ENCODE measurements at places on chromosomes 7 and 10. TPM values are rescaled to one million over a fixed set of nuclear protein-coding genes. Genes with fewer than 3 reads are reported as not detected.

GRCh38 chr7:149257146-149257545 lies 4.8 kb upstream of the ZNF783 start:
- DNase-seq: no peak

DNA sequence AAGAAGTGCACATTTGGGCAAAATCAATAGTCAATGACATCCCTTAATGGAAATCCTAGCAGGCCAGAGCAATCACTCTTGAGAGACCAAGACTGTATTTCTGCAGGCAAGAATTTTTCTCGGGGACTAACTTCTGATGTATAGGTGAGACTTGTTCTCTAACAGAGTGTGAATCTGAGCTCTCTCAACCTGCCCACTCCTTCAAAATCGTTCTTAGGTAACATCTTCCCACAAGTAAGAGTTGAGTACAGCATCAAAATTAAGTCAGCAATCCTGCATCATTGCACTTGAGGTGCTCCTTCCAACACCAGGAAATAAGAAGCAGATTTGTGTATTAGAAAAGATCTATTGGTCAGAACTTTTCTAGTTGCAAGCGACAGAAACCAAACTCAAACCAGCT lies 25.6 kb upstream of the GFRA1 start:
- no peak for DNase-seq

Gene ASB4
- total RNA-seq: not detected

- no peak for DNase-seq
Measured at GRCh38 chr10:5493691-5494090, 5.7 kb downstream of the CALML5 start.

DNA sequence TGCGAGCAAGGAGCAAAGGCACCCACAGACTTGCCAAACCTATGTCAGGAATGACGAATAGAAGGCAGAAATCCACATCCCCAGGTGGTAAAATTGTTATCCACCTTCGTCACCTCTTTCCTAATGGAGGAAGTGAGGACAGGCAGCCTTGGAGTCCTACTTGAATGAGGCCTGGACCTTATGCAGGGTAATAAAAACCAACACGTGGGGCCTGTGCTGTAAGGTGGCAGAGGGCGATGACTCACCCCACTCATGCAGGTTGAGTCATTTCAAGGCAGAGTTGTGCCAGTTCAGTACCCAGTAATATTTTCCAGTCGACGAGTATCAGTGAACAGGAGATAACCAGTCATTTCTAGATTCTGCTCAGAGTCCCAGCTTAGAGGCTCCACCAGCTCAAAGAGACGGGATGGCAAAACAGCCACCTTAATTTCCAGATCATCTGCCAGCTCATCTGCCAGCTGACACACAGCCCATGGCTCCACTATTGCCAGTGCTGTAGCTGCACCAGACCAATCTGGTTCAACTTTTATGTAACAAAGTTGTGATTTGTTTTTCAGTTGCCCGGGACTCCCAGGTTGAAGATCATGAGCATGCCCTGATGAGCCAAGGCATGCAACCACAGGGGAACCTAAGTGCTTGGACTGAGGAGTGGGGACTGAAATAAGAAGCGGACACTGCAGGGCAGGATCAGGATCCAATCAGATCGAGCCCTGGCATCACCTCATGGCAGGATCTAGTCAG lies 176.2 kb upstream of the ITGB1 start:
- no peak for DNase-seq

GRCh38 chr10:10313149-10313835 lies 704.4 kb upstream of the CELF2 start:
- DNase-seq: no peak

- DNase-seq: no peak
Measured at GRCh38 chr10:79507440-79508167, 4.7 kb upstream of the EIF5AL1 start.

GRCh38 chr7:15686295-15686956 lies at the start of gene MEOX2:
MEOX2 (minus strand) TSS chr7:15686683; CDS start chr7:15686402, 281 bp downstream.
- DNase-seq: peak; percentile 92

DNA sequence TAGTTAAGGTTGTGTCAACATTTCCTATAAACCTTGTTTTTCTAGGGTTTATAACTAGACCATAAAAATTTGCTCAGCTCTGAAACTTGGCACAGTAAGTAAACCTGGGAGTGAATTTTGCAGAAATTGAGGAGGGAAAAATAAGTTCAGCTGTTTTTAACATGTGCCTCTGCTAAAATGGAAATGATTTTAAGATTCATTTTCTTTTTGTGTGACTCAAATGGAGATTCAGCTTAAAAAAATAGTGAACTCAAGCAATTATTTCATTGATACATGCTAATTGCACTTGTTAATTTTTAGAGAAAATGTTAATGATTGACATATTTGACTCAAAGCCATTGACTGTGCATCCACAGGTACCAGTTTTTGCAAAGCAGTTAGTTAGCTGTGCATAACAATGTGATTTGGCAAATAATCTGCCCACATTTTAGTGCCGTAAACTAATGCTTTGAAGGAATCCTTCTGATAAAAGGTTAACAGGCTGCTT lies 68.5 kb upstream of the ZNF438 start:
- no peak for DNase-seq

Gene OR2A12
- total RNA-seq: not detected

- DNase-seq: no peak
Measured at GRCh38 chr10:86979977-86980448, 11.7 kb downstream of the ADIRF start.

DNA sequence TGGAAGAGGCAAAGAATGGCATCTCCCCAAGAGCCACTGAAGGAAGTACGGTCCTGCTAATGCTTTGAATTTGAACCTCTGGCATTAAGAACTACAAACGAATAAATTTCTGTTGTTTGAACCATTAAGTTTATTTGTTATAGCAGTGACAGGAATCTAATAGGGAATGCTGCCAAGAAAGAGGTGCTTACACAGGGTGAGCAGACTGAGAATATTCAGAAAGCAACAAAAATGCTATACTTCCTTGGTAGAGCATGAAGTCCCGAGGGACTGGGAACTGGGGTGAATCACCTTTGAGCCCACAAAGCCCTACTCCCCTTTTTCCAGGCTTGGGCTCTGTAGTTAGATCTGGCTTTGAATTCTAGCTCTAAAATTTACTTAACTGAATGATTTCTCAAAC lies 45.0 kb downstream of the PANK1 start:
- no peak for DNase-seq

- DNase-seq: no peak
Measured at GRCh38 chr7:139403601-139404000, 43.9 kb downstream of the LUC7L2 start.

DNA sequence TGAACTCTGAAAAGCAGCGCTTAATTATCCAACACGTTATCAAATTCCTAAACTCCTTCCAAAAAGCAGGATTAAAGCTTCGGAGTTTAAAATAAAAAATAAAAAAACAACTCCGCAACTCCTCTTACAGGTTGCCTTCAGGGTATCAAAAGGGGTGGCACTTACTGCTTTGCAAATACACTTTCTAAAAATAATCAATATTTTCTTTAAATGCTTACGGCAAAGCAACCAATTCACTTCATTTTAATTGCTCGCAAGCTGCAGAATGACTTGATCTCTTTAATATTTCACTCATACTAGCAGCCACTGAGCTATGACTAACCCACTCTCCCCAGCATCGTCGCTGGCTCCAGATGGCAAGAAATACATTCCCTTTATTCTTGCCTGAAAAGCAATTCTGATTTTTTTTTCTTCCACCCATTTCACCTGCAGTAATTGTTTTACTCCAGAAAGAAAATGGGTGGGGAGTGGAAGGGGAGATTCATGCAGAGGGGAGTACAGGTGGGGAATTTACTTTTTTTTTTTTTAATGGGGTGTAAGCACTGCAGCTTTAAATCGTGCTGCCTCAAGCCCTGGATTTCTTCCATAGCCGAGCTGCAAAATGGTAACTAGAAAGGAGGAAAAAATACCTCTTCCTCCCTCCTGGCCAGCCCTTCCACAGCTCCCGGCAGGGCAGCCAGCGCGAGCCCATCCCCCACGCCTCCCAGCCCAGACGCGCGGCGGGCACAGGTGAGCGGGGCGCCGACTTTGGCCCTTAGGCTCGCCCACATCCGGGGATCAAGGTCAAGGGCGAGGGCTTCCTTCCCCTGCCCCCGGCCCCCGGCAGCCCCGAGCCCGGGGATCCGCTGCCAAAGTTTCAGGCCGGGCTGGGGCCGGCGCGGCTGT lies 54.2 kb upstream of the FHIP2A start:
- no peak for DNase-seq

Gene SEMA3D
- 2.2 TPM for total RNA-seq

Gene NACAD
- 14.1 TPM for total RNA-seq

DNA sequence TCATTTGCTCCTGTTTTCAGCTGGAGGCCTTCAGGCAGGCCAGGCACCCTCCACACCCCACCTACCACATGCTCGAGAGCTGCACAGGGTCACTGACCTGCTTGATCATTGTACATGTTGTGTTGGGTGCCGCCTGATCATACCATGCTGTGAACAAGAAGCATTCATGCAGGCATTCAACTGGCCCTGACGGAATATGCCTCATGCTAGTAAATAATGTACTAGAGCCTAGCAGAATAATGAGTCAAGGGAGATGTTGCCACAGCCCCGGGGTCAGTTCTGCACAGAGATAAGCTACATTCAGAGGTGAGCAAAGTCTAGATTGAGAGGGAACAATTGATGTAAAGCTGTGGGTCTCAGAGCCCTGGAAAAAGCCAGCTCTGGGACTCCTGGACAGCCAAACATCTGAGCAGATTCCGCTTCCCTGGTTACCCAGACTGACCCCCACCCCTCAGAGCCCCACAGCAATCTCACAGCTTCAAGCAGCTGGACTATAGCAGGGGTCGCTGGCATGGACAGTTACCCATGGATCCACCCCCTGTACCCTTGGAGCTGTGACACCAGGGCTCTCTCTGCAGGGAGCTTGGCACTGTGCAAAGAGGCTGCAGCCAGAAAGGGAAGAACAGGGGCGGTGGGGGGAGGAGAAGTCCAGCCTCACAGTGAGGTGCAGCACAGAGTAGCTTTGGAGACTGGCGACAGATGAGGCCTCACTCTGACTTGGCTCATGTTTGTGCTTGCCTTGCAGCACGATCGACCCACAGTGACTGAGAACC lies 86.6 kb downstream of the FRMPD2 start:
- peak; percentile 91 for DNase-seq

Gene DCLRE1A
- total RNA-seq: 4.1 TPM

- DNase-seq: no peak
Measured at GRCh38 chr7:132002343-132002968, 446.0 kb upstream of the PODXL start.

DNA sequence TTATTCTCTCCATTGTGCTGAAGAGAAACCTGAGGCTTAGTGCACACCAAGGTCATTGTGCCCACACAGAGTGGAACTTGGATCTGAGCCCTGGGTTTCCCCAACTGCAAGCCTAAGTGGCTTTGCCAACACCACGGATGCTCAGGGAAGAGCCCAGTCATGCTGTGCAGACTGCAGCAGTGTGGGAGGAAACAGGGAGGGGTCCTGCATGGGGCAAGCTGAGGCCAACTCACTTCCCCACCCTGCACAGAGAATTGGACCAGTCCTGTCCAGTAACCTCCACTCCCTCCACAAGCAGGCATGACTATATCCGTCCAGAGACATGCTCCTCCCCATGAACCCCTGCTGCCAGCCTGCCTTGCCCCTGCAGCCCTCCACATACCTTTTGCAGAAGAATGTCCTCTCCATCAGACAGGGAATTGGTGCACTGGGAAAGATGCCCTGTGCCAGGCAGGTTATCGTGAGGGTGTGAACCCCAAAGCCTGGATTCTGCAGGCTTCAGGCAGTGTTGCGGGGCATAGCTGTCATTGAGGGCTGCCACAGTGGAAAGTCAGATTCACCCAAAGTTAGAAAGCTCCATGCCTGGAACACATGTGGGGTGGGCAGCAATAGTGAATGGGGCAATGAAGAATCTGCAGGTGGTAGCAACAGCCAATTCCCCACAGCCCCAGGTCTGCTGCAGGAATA lies 44.9 kb downstream of the DRGX start:
- DNase-seq: peak; percentile 77

Gene CPA4
- total RNA-seq: not detected

DNA sequence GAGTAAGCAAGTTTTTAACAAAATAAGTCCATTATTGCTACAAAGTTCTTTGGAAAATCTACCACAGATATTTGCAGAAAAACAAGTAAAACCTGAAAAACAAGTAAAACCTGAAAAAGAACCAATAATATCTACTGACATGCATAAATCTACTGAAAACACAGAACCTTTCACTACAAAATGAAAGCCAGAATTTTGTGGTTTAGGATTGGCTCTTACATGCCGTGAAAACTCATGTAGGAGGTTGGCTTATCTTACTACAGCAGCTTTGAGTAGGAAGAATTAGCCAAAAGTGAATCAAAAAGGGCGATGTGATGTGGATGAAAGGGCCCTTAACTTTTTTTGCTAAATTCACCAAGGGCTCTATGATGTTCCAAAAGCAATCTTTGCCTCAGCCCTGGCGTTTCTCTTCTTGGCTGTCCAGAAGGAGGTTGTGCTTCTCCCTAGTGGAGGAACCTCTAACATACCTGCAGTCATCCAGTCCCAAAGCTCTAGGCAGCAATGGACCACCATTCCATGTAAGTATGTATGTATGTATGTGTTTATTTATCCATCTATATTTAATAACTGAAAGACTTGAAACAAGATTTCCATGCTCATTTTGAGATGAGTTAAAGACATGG lies 93.5 kb upstream of the ZNF804B start:
- no peak for DNase-seq

GRCh38 chr7:1113548-1113885 lies 25.6 kb downstream of the GPER1 start:
- no peak for DNase-seq
